Putamen (tissue), 1 donor: ENCODE measurements at places on chromosomes 7 and 10.

DNA sequence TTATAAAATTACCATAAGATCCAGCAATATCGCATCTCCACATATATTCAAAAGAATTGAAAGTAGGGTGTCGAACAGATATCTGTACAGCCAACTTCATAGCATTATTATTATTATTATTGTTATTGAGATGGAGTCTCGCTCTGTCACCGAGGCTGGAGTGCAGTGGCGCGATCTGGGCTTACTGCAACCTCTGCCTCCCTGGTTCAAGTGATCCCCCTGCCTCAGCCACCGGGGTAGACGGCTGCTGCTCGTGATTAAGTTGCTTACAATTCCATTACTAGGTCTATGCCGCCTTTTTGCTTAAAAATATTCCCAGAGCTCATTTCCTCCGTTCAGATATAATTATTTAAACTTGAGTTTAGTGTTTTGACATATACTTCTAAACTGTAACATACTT, 19.8 kb upstream of the USP6NL start:
- DNase-seq: no peak

DNA sequence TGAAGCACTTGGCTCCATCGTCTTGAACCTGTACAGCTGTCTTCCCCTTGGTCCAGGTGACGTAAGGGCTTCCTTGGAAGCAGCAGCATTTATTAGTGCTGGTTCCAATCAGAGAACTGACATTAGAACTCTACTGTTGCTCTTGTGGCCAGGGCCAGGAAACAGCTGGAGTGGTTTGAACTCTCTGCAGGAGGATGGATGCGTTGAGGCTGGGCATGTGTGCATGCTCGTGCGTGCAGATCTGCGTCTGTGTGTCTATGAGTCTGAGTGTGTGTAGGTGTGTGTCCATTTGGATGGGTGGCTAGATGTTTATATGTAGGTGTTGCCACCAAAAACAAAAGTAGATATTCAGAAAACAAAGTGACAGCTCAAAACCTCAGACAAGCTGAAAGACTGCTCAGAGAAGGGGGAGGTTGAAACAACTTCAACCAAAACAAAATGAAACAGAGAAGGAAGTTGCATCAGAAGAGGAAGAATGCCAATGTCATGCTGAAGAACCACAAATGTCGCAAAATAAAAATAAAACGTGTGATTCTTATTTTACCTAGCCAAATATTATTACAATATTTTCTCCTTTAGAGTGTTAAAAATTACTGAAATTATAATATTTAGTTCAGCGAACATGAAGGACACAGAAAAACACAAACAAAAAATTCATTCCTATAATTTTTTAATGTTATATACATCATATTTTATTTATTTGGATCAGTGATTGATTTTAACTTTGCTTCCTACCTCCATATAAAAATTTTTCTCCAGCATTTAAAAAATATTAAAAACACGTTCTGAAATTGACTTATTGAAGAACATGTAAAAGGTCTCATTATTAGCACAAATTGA, 96.1 kb upstream of the MKLN1 start:
- DNase-seq: no peak

GRCh38 chr7:117756586-117757085, 116.6 kb downstream of the CTTNBP2 start:
- no peak for DNase-seq

DNA sequence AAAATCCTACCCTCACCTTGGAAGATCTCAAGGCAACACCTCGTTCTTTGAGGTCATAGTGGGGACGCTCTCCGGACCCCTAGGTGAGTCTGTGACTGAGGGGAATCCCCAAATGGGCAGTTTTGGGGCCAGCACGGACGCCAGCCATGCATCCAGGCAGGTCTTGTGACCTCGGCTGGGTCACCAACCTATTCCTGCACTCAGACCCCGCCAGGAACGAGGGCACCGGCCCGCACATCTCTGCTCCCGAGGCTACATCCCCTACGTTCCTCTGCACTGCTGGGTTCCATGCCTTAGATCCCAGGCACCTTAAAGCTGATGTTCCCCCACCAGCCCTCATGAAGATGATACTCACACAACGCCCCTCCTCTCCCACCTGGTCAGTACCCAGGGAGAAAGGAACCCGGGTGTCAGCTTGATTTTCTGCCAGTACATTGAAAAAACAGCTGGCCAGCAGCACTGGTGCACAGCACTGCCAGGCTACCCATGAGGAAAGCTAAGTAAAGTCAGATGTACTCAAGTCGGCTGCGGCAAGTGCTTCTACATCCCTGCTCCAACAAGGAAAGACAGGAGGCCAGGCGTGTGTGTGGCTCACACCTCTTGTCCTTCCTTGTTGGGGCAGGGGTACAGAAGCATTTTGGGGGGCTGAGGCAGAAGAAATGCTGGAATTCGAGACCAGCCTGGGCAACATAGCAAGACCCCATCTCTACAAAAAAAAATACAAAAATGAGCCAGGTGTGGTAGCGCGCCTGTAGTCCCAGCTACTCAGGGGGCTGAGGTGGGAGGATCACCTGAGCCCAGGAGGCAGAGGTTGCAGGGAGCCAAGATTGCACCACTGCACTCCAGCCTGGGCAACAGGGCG, 48.1 kb downstream of the DIP2C start:
- DNase-seq: no peak

DNA sequence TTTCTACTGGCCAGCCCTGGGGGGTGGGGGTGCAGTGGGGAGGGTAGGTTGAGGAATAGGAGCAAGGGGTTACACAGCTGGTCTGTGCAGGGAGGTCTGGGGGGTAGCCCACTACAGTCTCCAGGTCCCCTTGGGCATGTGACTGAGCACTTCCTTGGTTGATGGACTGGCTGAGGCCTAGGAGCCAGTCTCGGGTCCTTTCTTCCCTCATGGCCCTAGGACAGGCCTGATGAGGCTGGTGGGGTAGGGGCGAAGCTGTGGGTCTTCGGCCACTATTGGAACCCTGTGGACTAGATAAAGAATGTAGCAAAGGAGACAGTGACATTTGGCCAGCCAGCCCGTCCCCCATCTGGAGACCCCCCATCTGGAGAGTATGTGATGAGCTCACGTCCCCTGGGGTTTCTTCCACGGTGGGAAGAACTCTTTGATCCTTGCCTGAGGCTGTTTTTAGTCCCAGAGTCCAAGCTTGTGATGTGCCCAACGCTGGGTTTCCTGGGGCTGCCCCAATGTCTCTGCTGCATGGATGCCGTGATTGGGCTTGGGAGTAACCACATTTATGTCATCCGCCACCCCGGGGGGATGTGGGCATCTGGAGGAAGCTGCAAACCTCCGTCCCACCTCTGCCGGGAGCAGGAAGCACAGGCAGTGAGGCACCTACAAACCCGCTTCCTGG, 20.7 kb downstream of the FAM241B start:
- no peak for DNase-seq

DNA sequence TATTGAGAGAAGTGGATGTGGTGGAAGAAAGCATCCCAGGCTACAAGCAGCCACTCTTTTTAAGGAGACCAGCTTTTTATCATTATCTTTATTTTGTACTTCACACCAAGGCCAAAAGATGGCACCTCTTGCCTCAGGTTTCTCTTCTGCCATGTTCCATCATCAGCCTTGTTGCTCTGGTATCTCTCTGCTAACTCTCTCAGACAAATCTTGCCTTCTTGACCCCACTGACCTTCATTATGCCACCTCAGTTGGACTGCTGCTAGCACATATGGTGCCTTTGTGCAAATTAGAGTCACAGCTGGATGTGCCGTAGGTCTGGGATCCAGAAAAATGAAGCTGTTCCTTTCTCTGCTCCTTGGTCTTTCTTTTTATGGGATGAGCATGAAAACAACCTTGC, 47.1 kb upstream of the DYNC1I1 start:
- DNase-seq: no peak

DNA sequence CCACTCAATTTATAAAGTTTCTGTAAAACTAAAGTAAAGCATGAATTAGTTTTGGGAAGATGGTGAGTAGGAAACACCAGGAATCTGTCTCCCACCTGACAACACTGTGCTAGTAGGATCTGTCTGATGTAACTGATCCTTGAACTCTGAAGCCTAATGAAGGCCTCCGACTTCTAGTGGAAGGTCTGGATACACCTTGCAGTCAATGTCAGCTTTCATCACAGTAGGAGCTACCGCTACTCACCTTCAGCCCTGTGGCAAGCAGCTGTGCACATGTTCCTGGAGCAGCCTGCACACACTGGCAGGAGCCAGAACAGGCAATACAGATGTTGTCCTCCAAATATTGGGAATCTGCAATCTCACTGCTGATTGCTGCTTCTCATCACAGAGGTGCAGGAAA, 471.4 kb downstream of the PTPRN2 start:
- no peak for DNase-seq

GRCh38 chr7:102279537-102280400, 6.9 kb upstream of the SH2B2 start:
- DNase-seq: no peak

DNA sequence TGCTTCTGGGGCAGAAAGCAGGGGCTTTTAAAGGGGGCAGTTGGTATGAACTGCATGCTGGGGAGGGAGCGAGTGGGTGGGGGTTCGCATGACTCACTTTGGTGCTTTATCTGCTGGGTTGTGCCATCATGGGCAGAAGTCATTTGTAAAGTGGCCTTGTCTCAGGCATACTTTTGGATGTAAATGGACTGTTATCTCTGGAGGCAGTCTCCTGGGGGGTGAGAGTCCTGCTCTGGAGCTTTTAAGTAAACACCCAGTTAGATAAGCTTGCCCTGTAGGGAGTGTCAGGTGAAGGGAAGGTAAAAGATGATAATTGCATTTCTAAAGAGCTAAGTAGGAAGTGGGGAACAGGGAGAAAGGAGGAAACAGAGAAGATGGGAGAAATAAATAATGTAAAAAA, 1.6 kb upstream of the GSTO1 start:
- DNase-seq: no peak

GRCh38 chr7:105454921-105455320, 66.2 kb upstream of the SRPK2 start:
- DNase-seq: no peak
